Left lobe of liver (tissue), 2 donors: ENCODE measurements at places on chromosomes 3 and 15.

DNA sequence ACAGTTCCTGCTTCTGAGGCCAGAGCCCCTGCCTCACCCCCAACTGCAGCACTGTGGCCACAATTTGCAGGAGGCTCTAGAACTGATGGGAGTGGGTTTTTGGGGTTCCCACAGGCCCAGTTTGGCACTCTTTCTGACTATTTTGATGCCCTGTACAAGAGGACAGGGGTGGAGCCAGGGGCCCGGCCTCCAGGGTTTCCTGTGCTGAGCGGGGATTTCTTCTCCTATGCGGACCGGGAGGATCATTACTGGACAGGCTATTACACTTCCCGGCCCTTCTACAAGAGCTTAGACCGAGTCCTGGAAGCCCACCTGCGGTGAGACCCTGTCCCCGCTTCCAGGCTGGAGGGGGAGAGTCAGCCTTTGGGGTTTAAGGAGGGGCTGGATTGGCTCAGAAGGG, 6.9 kb downstream of the MAN2A2 start:
- DNase-seq = no peak

DNA sequence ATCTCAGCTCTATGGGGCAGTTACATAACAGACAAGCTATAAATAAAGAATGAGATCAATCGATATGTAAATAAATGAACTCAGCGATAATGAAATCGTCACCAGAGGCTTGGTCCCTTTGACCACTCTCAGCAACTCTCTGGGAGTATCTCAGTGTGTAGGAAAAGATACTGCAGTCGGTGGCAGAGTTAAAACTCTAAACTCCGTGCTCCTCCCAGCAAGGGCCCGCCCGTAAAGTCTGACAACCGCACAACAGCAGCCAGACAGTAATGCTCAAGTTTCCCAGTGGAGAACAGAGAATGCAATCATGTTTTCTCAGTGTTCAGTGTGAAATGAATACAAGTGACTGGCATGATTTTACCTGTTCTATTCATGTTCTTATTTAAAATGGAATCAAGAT, 28.3 kb upstream of the IGF1R start:
- DNase-seq = no peak

GRCh38 chr3:42292009-42292408, 26.0 kb upstream of the CCK start:
- no peak for DNase-seq

DNA sequence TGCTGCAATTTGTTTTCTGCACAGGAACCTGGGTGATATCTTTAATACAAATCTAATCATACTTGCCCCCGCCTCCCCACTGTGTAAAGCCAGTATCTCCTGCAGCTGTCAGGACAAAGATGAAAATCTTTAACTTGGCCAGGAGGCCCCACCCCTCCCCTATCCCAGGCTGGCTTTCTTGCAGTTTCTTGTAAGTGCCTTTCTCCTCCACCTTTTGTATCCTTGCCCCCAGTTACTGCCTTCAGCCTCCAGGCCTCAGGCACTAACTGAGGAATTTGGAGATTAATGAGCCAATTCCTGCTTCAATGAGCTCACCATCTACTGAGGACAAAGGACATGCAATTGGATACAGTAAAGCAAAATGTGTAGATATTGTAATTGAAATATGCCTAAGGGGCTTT, 6.5 kb downstream of the GCSAM start:
- DNase-seq = no peak

DNA sequence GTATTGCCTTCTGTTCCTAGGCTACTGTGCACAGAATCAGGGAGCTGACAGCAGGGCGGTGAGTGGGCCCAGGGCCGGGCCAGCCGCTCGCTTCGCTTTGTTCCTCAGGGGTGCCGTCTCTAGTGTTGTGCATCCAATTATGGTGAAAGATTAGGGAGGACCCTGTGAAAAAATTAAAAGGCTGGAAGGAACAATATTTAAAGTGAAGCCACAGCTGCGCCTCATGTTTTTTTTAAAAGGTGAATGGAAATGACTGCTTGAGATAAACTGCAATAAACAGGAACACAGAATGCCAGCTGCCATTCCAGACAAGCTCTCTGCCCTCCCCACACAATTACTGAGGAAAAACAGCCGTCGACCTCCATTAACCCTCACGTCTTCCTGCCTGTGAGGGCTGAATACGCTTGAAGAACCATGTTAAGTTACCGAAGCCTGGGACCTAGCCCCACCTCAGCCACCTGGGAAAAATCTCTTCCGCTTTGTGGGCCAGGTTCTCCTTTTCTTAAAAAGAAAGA, 132.0 kb upstream of the IL12A start:
- no peak for DNase-seq

DNA sequence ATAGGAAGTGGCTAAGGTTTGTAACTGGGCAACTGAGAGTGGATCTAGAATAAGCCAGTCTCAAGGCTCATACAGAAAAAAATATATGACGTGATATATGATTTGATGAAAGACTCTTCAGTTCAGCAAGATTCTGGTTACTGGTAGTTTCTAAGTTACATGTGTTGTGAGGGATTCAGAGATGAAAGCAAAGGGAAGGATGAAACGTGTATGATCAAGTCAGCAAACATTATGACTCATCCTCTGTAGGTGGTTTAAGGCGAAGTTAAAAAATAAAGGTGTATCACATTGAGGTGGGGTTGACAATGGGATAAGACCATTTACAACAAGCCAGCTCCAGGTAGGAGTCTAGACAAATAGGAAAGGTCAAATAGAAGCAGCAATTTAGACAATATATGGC, 16.2 kb downstream of the TERC start:
- DNase-seq = no peak

DNA sequence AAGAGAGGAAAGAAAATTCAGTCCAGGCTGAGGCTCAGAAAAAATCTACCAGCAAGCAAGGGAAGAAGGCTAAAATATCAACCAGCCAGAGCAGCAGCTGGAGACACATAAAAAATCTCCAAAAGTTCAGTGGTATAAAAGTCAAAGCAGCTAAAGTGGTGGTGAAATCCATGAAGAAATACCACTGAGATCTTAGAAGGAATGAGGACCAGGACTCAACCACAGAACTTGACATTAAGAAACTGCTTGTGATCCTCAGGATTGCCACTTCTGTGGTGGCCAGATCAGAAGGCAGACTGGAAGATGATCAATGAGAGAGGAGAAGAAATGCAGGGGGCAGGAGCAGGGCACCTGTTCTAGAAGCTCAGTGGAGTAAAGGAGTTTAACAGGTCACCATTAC, 22.5 kb downstream of the CNTN3 start:
- no peak for DNase-seq

DNA sequence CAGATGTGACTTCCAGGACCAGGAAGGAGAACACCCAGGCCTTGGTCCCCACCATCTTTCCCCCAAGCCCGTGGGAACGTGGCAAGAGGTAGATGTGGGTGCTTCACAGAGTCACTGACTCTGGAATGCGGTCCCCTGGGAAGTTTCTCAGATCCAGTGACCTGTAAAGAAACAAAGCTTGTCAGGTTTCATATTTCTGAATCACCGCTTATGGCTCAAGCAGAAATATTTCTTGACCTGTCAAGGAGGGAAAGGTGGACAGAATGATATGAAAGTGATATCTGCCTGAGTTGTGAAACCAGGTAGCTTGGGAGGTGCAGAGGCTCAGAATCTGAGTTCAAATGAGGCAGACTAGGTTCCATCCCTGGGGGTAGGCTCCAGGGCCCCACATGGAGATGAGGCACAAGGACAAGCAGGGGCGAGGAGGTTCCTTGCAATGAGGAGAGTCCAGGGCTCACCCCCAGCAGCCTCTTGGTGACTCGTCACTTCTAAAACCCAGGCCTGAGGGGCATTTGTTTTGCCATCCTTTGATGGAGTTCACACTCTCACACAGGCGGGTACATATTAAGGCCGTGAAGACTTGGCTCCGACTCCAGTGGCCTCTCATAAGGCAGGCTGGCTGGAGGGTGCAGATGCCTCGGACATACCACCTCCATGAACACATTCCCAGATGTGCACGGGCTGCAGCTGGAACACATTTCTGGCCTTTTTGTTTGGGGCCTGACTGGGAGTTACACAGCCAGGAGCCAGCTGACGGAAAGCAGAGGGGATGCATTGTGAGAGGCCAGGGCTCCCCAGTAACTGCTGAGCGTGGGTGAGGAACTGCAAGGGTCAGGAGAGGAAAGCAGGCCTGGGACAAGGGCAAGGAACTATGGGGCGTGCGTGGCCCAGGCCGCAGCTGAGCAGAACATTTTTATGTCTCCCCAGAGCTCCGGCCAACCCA, 1.3 kb downstream of the CILP start:
- no peak for DNase-seq

GRCh38 chr15:101167753-101168462, 83.9 kb downstream of the CHSY1 start:
- DNase-seq = peak; percentile 61

DNA sequence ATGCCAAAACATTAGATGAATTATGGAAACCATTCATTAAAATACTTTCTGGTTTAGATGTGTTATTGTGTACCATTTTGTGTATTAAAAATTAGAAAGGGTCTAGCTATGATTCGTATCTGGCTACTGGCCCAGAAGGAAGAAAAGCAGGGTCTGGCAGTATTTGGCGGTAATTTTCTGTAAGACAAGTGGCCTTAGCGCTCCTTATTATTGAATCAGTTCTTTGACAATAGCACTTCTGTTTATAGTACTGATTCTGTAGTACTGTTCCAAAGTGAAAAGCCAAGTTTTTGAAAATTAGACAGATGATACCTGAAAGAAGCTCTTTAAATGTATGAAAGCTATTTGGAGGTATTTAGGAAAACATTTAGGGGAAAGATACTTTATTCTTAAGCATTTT, 10.2 kb downstream of the GLCE start:
- DNase-seq = no peak

DNA sequence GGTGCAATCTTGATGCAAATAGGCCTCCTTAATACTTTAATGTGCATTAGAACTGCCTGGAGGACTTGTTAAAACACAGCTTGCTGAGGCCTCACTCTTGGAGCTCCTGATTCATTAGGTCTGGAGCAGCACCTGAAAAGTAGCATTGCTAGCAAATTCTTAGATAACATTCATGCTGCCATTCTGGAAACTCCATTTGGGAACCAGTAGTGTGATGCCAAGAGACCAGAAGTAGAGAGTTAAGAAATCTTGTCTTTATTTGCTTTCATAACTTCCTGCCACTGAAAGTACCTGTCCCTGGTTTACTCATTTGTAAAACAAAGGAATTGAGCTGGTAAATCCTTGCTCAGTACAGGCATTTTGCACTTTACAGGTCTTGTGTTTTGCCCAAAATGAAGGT, 72.0 kb downstream of the RAP2B start:
- DNase-seq = no peak

- peak; percentile 96 for DNase-seq
These were observed at the start of the genes SCN11A and WDR48 for GRCh38 chr3:39051649-39052561. Gene SCN11A, minus strand, starts transcription at chr3:39051944. Its CDS starts 101,582 bp downstream, at chr3:38950362. Gene WDR48, plus strand, starts transcription at chr3:39052016. Its CDS starts 10 bp downstream, at chr3:39052026.

GRCh38 chr3:106379251-106379750, 510.5 kb upstream of the CBLB start:
- no peak for DNase-seq
